ENCODE measurements at places on chromosomes 6 and 20.

DNA sequence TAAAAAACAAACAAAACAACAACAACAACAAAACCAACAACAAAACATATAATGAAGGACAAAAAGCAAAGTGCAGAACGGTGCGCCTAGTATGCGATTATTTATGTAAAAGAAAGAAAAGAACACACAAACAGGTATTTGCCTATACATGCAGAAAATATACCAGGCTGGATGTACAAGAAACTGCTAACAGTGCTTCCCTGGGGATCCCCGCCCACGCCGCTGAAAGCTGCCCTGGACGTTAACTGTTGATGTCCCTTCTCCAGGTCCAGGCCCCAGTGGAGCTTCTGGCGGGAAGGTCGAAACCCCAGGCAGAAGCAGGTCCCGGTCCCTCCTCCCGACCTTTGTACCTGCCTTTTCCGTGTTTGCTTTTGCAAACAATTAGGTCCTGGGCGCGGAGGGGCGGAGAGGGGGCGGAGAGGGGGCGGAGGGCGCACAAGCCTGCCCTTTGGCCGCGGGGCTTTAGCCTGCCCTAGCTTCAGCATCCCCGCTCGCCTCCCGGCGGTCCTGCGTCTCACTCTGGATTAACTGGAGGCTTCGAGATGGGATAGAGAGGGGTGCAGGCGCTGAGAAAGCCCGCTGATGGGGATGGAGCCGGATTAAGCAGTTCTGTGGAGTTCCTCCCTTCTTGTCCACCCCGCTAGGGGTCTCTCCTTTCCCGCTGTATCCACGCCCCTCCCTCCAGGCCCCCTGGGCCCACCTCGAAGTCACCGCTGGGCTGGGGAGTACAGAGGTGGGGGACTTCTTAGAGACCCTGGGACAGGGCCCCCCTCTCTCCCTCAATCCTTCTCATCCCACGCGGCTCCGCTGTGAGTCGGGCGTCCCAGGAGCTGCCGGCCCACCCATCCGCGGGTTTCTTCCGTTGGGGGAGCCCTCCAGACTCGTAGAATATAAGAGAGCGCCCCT lies 8.2 kb upstream of the AHCY start:
- no peak for DNase-seq

DNA sequence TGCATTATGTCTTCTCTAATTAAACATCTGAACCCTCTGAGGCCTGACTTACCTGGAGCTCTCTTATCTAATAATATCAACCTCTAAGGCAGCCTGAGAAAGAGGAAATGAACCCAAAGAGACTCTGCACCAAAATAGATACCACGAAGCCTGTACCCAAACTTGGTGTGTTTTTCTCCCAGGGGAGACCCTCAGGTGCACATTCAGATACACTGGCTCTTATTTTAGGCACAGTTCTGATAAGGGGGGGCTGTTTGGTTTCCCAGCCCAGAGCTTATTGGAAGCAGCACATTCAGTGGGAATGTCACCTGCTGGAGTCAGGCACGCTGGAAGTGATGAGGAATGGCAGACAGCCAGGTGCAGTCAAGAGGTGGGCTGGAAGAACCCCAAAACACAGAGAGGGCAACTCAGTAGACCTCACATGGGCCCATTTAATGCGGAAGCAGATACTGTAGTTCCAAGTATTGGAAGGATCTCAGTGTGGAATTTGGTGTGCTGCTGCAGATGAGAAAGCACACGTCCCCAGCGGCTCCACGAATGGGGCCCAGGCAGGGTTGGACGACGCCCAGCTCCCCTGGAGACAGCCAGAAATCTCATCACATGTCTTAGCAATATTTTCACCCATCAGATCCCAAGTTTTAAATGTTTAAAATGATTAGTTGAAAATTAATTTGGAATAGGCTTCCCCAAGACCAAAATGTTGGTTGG lies 9.7 kb upstream of the CCR6 start:
- peak; percentile 47 for DNase-seq

- no peak for DNase-seq
Observed at GRCh38 chr6:110699780-110700179, 115.5 kb downstream of the CDK19 start.

GRCh38 chr20:43982886-43983285 lies 68.2 kb downstream of the TOX2 start:
- DNase-seq = no peak

DNA sequence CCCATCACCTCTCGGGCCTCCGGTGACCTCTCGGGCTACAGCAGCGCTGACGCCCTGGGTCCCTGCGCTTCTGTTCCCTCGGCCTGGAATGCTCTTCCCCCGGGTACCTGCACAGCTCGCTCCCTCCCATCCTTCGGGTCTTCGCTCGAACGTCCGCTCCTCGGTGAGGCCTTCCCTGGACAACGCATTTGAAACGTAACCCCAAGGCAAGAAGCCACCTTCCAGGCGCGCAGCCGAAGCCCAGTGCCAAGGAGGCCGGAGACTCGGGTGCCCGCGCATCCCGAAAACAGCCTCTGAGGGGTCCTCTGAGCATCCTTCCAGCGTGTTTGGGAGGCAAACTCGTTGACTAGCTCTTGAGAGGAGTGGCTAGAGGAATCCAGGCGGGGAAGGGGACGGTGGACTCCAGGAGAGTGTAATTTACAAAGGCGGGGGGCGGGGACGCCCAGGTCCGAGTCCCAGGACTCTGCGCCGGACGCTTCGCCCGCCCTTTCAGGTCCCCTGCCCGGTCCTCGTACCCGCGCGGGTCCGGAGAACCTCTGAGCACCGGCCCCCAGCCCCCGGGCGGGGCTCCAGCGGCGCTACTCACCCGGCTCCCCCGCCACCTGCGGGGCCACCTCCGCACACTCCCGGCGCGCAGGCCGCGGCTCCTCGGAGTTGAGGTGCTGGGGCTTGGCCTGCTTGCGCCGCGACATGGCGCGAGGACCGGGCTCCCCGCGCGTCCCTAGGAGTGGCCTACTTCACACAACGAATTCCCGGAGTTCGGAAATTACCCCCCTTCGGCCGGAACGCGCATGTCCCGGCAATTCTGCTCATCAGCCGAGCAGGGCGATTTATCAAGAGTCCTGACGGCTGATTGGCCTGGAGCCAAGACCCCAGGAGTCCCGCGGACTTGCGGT lies 86.8 kb downstream of the ZFP64 start:
- peak; percentile 50 for DNase-seq

GRCh38 chr6:169395080-169395805 lies 141.6 kb upstream of the THBS2 start:
- DNase-seq = no peak

Measured in GM20000 (cell line).